Foreskin keratinocyte (primary cell): ENCODE measurements at places on chromosomes 11 and 22.

GRCh38 chr11:78986305-78986704 is 411.6 kb upstream of the NARS2 start:
- no peak for DNase-seq

GRCh38 chr11:86547727-86548126 is 124.7 kb downstream of the ME3 start:
- no peak for DNase-seq

DNA sequence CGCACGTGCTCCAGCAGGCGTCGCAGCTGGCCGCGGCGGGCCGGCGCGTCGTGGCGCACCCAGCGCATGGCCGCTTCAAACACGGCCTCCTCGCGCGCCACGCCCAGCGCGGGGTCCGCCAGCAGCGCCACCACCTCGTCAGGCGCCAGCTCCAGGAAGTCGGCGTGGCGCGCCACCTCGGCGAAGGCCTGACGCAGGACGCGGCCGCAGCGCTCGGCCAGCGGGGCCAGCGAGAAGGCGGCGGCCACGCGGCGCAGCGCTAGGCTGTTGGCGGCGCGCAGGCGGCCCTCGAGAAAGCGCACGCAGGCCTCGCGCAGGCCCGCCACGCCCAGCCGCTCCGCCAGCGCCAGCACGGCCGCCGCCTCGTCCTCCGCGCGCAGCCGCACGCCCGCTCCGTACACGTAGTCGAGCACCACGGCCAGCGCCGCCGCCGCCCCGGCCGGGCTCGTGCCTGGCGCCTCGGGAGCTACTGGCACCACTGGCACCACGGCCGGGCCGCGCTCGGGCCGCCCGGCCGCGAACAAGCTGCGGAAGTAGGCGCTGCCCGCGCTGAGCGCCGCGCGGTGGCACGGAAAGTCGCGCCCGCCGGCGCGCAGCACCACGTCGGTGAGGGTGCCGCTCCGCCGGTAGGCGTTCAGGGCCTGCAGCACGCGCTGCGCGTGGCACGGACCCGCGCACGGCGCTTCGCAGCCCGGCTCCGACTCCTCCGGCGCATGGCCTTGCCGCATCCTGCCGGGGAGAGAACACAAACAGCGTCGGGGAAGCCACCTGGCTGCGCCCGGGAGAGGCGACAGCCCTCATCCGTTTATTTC is 2.9 kb downstream of the KLHL35 start:
- no peak for DNase-seq

- no peak for DNase-seq
Measured at GRCh38 chr11:85893395-85893794, 38.2 kb downstream of the CCDC83 start.

DNA sequence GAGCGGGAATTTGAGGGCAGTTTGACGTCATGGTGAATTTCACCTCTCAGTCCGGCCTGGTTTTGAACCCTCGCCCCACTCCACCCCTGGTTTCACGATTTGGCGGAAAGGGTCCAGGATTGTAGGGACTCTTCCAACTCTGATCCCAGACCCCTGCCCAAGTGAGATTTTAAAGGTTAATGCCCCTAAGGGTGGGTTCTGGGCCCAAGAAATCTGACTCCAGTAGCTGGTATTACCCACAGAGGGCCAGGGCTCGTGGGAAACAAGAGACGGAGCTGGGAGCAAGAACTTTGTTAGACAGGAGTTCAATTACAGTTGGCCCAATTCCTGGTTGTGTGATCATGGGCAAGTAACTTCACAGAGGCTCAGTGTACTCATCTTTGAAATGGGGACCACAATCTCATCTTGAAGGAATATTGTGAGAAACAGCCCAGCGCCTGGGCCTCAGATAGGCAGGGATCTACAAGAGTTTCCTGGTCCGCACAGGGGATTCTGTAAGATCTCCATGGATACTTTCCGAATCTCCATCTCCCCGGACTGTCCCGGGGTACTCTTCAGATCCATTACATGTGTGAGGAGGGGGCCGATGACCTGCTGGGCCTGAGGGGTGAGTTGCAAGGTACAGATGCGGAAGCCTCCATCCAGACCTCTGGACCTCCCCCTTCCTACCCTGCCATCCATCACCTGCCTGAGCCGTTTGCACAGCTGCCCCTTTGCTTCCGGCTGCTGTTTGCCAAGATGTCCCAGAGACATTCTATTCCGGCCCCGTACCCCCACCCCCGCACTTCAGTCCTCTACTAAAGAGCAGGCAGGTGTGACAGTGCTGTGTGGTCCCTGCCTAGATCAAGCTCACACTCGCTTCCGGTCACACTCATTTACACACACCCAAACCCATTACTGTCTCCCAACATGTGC is 687 bp upstream of the CALCA start:
- no peak for DNase-seq

DNA sequence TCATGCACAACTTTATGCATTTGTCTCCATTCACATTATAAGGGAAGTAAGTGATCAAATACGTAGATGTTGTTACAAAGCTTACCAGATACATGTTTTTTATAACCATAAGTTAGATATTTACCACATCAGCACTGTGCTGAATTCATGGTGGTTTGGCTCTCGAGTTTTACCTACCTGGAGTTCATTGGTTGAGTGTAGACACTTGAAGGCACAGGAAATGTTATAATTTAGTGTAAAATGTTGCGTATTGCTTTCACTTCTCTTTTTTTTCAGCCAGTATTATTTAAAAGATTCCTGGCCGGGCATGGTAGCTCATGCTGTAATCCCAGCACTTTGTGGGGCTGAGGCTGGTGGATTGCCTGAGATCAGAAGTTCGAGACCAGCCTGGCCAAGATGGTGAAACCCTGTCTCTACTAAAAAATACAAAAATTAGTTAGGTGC is 53.1 kb upstream of the GRK2 start:
- no peak for DNase-seq

- no peak for DNase-seq
Measured at GRCh38 chr11:131615611-131616010, 245.2 kb downstream of the NTM start.

DNA sequence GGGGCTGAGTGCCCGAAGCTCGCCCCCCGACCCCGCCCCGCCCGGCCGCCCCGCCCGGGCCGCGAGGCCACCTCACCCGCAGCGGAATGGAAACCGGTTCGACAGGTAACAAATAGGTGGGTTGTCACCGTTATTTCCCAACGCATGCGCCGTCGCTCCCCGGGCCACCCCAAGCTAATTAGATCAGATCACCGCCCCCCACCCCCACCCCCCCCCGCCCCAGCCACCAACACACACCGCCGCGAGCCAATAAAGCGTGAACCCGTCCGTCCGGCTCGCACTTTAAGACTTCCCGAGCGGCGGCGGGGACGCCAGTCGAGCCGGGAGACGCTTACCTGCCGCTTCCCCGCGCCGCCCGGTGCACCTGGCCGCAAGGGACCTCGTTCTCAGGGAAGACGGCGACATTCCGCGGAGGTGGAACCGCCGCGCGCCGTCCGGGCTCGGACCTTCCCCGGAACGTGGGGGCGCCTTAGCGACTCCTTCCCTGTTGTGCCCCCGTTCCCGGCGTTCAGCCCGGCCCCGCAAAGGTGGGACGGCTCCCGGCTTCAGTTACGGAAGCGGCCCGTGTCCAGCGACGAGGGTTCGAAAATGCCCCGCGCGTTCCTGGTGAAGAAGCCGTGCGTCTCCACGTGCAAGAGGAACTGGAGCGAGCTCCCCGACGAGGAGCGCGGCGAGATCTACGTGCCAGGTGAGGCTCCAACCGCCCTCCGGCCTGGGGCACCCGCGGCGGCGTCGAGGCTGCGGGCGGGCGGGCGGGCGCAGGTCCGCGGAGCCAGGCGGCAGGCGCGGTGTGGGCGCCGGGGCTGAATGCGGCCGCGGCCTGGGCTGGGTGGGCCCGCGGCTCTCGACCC is at the start of gene OVOL1:
TSS of gene OVOL1 (plus strand) at position 278 of the 851 bp plus-strand sequence. CDS start at position 589, 311 bp downstream.
- DNase-seq = no peak

DNA sequence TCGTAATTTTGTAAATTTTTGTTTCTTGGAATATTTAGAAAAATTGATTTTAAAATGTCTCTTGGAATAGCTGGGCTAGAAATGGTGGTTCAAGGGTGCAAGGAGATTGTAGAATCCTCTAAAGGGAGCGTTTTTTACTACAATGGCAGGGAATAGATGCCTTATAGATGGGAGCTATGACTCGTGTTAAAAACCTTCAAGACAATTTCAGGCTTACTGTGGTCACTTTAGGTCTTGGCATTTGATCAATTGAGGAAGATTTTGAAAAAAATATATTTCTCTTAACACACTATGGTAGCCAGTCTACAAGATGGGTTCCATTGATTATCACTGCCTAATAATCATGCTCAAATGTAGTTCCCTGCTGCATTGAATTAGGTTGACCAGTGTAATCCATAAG is 25.0 kb downstream of the METTL15 start:
- no peak for DNase-seq

DNA sequence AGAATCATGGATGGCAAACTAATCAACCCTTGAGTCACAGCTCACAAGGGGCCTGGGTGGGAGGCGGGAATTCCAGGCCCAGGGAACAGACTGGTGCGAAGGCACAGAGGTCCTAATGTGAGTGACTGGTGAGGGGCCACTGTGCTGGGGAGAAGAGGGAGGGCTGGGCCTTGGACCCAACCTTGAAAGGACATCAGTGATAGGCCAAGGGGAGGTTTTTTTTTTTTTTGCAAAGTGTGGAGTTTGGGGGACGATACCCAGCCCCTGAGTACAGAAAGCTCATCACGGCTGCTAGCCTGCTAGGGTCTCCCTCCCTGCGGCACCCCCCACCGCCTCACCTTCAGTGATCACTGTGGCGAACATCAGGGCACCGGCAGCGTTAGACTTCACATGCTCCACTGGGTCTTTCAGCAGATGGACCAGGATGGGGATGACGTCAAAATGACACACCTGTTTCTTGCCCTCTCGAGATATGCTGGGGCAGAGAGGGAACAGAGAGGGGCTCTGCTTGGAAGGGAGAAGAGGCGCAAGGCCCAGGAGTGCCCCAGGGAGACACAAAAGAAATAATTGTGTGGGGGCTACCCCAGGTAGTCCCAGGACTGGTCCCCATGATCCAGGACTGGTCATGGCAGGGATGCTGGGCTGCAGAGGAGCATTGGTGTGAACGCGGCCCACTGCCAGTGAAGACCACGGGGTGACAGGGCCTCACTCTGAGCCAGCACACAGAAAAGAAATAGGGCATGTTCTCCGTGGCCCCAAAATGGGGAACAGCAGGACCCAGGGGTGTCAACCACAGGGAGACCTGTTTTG is 8.6 kb upstream of the GNAZ start:
- no peak for DNase-seq

DNA sequence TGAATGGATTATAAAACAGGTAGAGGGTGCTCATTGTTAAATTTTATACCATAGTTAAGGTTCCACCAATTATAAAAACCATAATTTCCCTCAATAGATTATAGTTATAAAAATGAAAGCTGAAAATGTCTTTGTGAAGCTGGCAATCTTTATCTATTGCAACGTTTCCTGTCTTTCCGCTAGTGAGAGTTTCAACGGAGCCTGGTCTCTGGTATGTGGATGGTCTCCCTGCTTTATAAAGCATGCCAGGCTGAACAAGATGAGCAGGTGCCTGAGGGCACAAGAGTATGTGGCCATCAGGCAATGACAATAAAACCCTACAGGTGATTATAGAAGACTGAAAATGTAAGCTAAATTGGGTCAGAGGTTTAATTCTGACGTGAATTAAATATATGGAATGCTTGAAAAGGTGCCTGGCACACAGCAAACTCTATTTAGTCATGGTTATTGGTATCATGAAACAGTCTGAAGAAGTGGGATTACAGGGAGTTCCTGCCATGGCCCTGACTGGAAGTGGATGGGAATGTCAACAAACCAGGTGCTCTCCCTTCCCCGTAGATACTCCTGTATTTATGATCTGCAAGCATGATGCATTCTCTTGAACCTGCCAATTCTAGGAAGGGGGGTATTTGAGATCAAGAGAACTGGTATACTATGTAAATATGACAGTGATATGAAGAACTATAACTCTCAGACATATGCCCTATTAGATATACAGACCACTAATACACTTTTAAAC is 115.7 kb downstream of the ENTHD1 start:
- DNase-seq = no peak

DNA sequence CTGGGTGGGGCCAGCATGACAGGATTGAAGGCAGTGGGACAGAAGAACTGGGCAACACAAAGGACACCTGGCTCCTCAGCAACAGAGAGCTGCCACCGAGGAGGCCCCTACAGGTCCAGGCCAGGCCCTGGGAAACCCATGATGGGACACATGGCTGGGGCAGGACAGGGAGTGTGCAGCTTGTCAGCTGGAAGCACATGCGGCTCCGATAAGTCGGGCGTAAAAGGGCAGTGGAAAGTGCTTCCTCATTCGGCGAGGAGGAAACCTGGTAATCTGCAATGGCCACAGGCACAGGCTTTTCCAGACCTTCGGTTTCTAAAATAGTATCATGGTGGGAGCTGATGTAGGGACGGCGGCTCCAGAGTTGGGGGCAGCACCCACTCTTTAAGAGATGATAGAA is 16.5 kb downstream of the GNAZ start:
- DNase-seq = no peak

DNA sequence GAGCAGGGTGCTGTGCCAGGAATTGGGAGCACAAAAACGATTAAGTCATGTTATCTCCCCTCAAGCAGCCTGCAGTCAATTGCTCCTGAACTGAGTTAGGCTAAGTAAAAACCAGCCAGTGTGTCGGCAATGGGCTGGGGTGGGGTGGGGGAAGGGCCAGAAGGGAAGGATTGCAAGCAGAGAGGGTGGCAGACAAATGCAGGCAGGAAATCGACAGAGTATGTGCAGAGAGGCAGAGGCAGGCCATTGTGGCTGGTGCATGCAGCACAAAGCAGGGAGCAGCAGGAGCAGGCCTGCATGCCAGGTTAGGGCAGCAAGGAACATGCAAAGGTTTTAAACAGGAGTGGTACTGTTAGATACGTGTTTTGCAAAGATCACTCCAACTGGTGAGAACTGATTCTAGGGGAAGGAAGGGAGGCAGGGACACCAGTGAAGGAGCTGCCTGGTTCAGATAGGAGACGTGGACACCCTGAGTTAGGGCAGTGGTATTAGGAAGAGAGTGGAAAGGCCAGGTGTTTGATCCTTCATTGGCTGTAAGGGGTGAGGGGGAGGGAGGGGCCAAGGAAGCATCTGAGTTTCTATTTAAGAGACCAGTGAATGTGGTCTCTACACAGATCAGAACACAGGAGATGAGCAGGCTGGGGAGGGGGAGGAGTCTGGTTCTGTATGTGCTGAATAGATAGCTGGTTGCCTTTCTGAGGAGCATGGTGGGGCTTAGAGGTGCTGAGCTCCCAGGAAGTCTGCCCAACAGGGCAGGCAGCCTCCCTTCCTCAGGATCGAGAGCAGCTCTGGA is 70.8 kb upstream of the PHOX2A start:
- no peak for DNase-seq
